ENCODE measurements at places on chromosomes 3 and 15. TPM values are rescaled to one million over a fixed set of nuclear protein-coding genes. Genes with fewer than 3 reads are reported as not detected.
A peak's percentile ranks its signal among the peaks of the same experiment; 100 is the strongest.

Gene HIGD2B
- not detected for polyA plus RNA-seq

DNA sequence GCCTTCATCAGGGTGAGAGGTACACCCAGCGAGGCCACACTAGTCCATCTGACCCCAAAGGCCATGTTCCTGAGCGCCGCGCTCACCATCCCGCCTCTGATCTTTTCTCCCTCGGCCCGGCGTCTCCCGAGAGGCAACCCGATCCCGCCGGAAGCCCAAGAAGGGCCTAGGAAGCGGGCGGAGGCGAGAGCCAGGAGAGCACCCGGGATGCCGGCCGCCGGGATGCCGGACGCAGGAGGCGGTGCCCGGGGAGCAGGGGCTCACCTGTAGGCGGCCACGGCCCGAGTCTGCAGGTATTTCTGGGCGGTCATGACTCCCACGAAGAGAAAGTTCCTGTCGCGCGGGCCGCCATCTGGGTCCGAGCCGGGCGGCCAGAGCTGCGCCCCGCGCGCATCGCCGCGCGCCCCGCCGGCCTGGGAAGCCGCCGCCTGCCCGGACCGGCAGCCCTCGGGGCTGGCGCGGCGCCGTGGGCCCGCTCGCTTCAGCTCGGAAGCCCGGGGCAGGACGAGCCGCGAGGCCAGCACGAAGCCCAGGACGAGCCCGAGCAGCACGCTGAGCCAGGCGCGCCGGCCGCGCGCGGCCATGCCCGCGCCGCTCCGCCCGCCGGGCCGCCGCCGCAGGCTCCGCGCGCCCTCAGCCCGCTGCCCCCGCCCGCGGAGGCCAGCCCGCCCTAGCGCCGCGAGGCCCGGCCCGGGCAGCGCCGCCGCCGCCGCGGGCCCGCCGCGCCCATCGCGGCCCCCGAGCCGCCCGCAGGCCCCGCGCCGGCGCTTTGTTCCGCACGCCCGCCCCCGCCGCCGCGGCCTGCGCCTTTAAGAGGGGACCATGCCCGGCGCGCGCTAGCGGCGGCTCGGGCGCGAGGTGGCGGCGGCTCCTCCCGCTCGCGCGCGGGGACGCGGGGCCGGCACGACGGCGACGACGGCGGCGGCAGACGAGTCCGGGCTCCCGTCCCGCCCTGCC, 697 bp downstream of the CHSY1 start:
- no peak for DNase-seq

DNA sequence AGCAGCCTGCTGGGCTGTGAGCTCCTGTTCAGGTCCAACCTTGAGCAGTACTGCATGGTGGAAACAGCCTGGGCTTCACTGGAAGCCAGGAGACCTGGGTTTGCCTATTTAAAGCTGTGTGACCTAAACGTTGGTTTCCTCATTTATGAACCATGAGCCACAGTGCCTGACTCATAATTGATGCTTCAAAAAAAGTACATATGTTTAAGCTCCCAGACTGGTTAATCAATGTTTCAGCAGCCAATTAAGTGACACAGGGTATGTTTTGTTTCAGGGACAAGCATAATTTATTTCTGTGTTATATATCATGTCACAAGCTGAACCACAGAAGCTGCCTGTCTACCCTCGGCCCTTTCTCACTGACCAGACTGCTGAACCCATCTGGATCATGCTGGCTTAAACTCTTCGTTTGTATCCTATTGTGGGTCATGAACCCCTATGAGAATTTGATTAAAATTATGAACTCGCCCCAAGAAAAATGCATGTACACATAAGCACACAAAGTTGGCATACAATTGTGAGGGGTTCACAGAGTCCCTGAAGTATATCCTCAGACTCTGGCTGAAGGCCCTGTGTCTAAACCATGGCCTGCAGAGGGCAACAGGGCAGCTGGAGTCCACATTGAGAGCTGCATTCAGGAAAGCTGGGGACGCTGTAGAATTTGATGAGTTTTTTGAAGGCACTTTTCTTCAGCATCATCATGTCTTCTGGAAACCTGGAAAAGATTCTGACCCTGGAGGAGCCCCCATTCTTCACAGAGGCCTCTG, 23.7 kb downstream of the HDC start:
- no peak for DNase-seq

DNA sequence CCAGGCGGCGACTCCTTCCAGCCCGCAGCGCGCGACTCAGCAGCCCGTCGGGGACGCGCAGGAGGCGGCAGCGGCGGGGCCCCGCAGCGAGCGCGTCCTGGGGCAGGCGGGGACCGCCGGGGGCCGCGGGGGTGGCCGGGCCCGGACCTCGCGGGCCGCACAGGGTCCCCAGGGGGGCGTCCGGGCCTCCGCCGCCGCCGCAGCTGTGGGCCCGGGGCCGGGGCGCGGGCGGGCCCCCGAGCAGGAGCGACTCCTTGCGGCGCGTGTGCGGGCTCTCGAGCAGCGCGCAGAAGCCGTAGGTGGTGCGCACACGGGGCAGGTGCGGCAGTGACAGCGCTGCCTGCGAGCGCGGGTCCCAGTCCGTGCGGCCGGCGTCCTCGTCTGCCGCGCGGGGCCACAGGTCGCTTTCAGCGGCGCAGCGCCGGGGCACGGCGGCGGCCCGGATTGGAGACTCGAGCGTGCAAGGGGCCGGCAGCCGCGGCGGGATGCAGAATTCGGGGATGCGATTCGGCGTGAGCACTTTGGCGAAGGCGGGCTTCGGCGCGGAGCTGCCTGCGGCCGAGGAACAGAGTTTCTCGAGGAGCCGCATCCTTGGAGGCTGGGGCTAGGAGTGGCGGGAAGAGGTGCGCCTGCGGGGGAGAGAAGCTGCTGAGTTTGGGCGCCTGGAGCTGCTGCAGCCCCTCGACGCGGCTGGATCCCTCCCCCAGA, 535 bp downstream of the C2CD4B start:
- no peak for DNase-seq

- DNase-seq: no peak
These were observed 8.9 kb downstream of the EPHB3 start for GRCh38 chr3:184570489-184570888.

GRCh38 chr3:71955240-71956068, 170.5 kb upstream of the PROK2 start:
- peak; percentile 83 for DNase-seq

GRCh38 chr3:30040126-30040525, 566.3 kb upstream of the TGFBR2 start:
- no peak for DNase-seq

Gene TGM4
- polyA plus RNA-seq: 0.12 TPM

- DNase-seq: no peak
These were observed 486.8 kb downstream of the GBE1 start for GRCh38 chr3:81274671-81275070.

DNA sequence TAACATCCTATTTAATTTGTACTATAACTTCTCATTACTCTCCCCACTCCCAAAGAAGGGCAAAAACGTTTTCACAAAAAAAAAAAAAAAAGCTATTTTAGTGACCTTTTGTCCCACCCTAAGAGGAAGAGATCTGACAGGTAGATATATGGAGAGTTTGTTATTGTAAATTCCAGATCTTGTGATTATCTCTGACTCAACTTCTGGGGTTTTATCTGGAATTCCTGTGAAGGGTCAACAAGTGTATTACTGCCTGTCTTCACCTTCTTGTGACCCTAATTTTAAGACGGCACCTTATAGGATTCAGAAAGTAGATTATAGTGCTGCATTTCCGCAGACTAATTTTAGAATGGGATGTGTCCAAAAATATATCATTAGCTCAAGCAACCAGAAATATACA, 205.9 kb upstream of the CDIN1 start:
- DNase-seq: no peak

DNA sequence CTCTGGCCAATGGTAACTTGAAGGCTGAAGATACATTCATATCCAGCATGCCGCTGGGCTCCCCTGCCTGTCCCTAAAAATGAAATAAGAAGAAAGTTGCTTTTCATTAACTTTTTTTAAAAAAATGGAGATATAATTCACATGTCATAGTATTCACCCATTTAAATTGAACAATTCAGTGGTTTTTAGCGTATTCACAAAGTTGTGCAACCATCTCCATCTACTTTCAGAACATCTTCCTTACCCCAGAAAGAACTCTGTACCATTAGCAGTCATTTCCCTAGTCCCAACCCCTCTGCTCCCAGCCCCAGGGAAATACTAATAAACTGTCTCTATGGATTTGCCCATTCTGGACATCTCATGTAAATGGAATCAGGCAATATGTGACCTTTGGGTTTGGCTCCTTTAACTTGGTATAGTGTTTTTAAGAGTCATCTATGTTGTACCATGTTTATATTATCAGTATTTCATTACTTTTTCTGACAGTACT, 55.8 kb upstream of the GATM start:
- DNase-seq: no peak

DNA sequence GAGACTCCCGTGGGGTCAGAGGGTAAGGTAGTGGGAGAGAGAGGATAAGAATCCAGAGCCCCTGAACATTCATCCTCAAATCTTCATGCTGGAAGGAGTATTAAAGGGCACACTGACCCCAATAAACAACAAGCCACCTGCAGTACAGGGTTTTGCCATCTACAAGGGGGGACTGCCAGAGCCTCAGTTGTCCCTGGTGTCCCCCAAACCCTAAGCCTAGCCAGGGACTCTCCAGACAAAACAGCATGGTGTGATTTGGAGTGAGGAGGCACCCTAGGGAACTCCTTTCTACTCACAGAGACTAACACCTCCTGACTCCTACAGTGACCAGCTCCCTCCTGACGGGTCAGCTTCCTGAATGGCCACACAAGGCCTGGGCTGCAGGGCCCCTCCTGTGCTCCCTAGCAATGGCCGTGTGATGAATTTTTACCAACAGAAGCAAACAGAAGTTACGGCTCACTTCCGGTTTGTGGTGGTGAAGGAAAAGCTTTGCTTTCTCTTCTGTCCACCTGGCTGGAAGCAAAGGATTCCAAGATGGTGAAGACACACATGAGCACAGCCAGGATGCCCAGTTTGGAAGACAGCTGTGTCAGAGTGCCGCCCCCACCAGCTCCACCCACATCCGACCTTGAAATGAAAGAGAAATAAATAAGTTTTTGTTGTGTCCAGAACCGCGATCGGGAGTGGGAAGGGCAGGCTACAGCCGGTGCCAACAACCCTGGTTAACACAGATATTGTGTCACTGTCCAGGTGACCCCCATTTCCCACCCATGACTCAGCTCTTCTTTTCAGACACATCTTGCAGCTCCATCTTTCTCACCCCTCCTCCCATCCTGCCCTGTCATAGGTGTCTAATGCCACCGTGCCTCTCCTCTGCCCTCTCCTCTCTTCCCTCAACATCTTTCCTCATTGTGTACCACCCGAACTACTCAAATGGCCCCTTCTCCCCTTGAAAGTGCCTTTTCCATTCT, 69.6 kb upstream of the ATP13A3 start:
- DNase-seq: no peak

DNA sequence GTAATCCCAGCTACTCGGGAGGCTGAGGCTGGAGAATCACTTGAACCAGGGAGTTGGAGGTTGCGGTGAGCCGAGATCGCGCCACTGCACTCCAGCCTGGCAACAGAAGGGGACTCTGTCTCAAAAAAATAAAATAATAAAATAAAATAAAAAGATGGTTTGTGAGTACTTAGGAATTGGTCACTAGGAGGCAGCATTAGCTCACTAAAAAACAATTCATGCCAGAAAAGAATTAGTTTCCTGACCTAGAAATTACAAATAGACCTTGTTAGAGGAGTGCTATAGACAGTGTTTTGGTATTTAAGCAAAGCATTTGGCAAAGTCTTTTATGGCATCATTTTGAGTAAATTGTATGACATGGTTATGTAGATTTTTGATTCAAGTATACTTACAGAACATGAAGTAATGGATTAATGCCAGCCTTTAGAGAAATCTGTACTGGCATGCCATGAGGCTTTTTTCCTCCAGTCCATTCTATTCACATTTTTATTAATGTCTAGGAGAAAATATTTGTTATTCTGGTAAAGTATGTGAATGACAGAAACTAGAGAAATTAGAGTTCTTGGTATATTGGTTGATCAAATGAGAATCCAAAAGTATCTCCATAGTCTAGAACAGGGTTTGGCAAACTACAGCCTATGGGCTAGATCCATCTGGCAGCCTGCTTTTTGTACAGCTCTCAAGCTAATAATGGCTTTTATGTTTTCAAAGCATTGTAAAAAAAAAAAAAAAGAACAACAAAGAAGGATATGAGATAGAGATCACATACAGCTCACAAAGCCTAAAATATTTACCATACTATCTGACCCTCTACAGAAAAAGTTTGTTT, 81.6 kb downstream of the LRRC49 start:
- DNase-seq: peak; percentile 5

Gene CTXN2
- polyA plus RNA-seq: not detected

GRCh38 chr3:70916375-70917055, 604.1 kb upstream of the MDFIC2 start:
- peak; percentile 4 for DNase-seq

Gene MYO5C
- 19.6 TPM for polyA plus RNA-seq

DNA sequence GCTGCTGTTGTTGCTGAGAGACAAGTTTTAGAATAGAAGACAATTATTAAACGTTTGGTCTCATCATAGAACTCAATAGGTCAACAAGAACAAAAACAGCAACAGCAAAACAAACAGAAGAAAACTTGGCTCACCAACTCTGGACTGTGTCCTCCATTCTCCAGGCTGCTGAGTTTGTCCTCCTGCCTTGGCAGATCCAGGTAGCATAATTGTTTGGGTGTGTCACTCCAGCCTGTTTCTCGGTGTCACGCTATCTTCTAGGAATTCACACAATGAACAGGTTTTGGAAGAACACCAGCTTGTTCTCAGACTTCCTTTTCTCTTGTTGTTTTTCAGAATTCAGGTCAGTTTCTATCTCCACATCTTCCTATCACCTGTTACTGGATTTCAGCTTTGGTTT, 34.7 kb downstream of the ARRDC4 start:
- DNase-seq: no peak

Gene HCLS1
- 4.9 TPM for polyA plus RNA-seq

Gene C3orf62
- 12.6 TPM for polyA plus RNA-seq

GRCh38 chr3:183711516-183711915, 13.9 kb downstream of the YEATS2 start:
- no peak for DNase-seq

- peak; percentile 52 for DNase-seq
These were observed 166.2 kb downstream of the CHDH start for GRCh38 chr3:53680028-53680427.

GRCh38 chr3:132953683-132954082, 84.5 kb upstream of the TMEM108 start:
- DNase-seq: no peak

Gene KY
- 1.4 TPM for polyA plus RNA-seq

GRCh38 chr3:119098619-119099222, 47.2 kb upstream of the TEX55 start:
- peak; percentile 40 for DNase-seq

Gene ROBO1
- polyA plus RNA-seq: 106 TPM

GRCh38 chr3:150681057-150681456, 22.7 kb downstream of the ERICH6 start:
- no peak for DNase-seq

GRCh38 chr3:42473083-42473932, 29.1 kb upstream of the VIPR1 start:
- no peak for DNase-seq

- DNase-seq: no peak
These were observed 1.0 kb downstream of the SPTBN5 start for GRCh38 chr15:41892621-41893421.

Gene ACSBG1
- polyA plus RNA-seq: 1.5 TPM

GRCh38 chr15:42707068-42707467, 29.9 kb downstream of the CDAN1 start:
- no peak for DNase-seq

Gene ATXN7
- 16.6 TPM for polyA plus RNA-seq

Gene ZNF770
- polyA plus RNA-seq: 79.9 TPM

GRCh38 chr15:29056839-29057450, 171.2 kb downstream of the APBA2 start:
- DNase-seq: no peak

Gene TGM5
- polyA plus RNA-seq: not detected

Data from renal cortex interstitium (tissue), 15 donors.